ENCODE measurements at places on chromosomes 6 and 20. TPM values are rescaled to one million over a fixed set of nuclear protein-coding genes. Genes with fewer than 3 reads are reported as not detected.

Gene HDGFL1
- total RNA-seq: not detected

Gene GRM1
- total RNA-seq: not detected

Gene FAM120B
- 29.8 TPM for total RNA-seq

Gene SLC13A3
- total RNA-seq: 0.35 TPM
